ENCODE measurements at places on chromosomes 7 and 10. TPM values are rescaled to one million over a fixed set of nuclear protein-coding genes. Genes with fewer than 3 reads are reported as not detected.
A peak's percentile ranks its signal among the peaks of the same experiment; 100 is the strongest.

DNA sequence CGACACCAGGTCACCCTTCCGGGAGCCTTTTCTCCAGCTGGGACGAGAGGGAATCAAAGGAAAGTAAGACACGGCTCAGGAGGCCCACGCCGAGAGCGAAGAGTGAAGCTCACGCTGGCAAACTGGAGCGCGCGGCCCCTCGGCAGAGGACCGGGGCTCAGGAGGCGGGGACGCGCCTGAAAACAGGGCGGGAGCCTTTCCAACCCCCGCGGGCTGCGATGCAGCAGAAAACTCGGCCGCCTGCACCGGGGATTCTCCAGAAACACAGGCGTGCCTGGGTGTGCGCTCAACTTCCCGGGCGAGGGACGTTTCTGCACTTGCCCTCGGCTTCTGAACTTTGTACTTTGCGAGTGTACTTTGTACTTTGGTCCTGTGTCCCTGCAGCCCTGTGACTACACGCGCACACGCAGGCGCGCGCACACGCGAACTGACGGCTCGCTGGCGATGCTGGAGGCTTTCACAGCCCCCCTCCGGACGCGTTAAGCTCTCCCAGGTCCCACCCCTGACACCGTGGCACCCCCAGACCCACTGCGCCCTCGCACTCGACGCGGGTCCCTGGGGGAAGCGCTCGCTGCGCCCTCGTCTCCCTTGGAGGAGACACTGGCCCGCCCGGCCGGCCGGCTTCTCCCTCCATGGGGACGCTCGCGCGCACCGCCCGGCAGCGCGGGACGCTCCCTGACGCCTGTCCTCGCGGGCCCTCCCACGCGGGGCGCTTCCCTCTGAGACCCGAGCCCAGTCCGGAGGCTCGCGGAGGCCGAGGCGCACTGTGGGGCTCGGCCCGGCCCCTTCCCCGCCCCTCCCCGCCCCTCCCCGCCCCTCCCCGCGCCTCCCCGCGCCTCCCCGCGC is 588 bp upstream of the PAOX start:
- peak; percentile 83 for DNase-seq

GRCh38 chr7:75885036-75885435 is 6.2 kb downstream of the RHBDD2 start:
- DNase-seq: no peak

- DNase-seq: no peak
Observed at GRCh38 chr10:122515588-122516231, 44.8 kb upstream of the DMBT1 start.

GRCh38 chr7:46291601-46292150 is 370.6 kb upstream of the IGFBP3 start:
- no peak for DNase-seq

- DNase-seq: no peak
Observed at GRCh38 chr7:108067844-108068243, 62.3 kb downstream of the LAMB4 start.

GRCh38 chr10:34347131-34347530 is 468.0 kb downstream of the PARD3 start:
- no peak for DNase-seq

- no peak for DNase-seq
Observed at GRCh38 chr7:7220821-7221220, 38.5 kb downstream of the C1GALT1 start.

DNA sequence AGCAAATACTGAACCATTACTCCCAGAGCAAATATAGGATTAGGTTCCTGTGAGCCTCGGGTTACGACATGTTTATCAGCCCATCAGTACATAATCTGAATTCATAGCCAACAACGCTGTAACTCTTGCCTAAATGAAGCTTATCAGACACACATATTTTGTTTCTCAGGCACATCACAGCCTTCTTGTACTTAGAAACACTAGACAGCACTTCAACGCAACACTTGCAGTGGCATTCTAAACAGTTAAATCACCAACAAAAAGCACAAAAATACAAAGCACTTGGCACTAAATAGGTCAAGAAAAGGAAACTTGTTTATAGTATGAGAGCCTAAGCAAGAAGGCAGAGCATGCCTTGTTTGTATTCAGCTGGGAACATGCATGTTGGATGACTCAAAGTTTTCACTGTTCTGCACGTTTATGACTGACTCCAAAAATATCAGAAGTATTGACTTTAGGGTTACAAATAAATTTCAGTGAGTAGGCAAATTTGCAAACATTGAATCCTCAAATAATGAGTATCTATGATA is 75.0 kb downstream of the VPS50 start:
- no peak for DNase-seq

GRCh38 chr7:100024020-100024619 is 8.7 kb downstream of the ZKSCAN1 start:
- no peak for DNase-seq

DNA sequence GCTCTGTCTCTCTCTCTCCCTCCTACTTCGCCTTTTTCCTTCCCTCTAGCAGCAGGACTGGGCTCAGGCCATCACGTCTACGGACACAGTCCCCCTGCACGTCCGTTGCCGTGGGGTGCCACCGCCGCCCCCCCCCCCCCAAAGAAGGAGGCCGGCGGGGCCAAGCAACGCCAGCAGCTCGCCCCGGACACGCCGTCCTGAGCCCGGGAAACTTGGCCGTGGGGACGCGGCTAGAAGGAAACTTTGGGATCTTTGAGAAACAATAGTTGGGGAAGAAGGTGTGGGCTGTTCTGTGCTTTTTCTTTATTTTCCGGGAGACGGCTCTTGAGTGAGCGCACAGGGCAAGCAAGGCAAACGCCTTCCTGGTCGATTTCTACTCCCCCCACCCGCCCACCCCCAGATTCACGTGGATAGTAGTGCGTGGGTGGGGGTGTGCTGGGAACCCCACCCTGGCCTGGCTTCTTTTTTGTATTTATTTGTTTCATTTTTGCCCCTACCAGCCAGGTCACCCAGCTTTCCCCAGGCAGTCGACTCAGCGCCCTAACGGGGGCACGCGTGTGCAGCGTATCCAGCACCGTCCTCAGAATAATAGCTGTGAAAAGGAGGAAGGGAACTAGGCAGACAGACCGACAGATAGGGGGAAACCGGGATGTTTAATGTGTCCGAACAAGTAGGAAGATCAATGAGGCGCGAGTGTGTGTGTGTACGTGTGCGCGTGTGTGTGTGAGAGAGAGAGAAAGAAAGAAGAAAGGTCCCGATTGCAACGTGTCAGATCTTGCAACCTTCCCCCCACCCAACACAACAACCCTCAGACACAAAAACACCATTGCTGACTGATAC is 1.4 kb downstream of the MXI1 start:
- DNase-seq: peak; percentile 73

Gene CWF19L1
- total RNA-seq: 9.6 TPM

Gene AEBP1
- 49.3 TPM for total RNA-seq

Gene TMEM229A
- not detected for total RNA-seq

Gene HMX2
- total RNA-seq: 0.14 TPM

Gene PIK3AP1
- total RNA-seq: 32.4 TPM

Gene HTR7
- 0.06 TPM for total RNA-seq

Gene FOXP2
- total RNA-seq: 10.7 TPM

Data from pancreas (tissue), 10 donors.